Stimulated activated CD4-positive, alpha-beta T cell treated with anti-CD3 and anti-CD28 coated beads, Interleukin-2, amount 100 ng/mL, for 48 hours (primary cell): ENCODE measurements at places on chromosomes 7 and 10.

DNA sequence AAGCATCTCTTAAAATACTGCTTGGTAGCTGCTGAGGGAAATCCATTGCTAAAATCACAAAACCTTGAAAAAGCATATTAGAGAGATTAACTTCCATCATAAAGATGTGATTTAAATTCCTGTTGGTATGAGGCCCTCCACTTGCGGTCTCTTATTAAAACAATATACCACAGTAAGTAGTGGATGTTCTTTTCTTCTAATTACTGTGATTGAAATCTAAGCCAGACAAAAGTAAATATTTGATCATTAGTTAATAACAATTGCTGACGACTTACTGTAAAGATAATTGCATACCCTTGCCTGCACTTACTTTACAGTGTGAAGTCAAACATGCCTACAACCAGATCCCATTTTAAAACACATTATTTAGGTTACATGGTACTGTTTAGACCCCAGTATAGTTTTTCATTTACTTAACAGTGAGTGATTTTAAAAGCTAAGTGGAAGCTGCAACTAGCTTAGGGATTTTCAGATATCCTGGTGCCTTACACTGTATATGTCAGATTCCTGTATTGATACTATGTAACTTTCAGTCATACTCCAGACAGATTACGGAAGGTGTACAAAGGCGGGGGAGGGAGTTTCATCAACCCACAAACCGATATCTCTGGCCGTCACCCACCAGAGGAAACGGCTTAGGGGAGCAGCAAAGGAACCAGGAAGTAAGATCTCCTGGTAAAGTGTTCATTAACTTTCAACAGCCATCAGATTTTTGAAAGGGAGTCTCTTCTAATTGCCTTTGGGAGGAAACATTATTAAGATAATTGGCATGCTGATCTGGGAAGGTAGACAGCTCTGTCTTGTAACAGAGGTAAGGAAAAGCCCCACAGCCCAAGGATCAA lies 986 bp downstream of the NRP1 start:
- DNase-seq, result no peak

DNA sequence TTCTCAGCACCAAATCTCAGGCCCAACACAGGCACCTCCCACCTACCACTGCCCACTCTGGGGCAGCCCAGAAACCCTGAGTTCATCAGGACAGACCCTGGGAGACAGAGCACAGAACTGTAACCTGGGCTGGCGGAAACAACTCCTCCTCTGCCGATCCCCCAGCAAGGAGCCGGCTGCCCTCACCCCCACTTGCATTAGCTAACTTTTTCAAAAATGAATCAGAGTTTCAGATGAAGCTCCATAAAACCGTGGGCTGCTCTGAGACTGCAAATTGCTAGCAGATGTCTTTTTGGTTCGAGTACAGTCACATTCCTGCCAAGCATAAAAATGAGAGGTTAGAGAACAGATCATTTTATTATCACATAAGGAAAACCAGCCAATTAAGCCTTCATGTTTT lies 93.4 kb upstream of the PARD3 start:
- no peak for DNase-seq

DNA sequence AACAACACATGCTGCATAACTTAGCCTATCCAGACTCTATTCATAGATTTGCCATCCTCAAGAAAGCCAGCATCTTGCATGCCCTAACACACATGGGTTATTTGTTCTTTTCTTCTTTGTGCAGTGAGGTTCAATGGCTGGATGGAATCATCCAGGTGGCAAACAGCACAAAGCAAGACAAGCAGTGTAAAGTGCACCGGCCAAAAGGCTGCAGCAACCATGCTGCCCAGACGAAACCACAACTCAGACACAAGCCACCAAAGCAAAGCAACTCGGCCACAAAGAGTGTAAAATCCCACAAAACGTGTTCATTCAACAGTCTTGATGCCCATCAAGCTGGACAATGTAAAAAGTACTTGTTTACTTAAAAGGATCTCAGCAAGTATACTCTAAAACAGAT lies 76.9 kb downstream of the PIP4K2A start:
- no peak for DNase-seq

GRCh38 chr7:115087437-115087836 lies 165.5 kb downstream of the MDFIC start:
- no peak for DNase-seq

GRCh38 chr10:78384049-78384431 lies 350.4 kb downstream of the RPS24 start:
- no peak for DNase-seq

- no peak for DNase-seq
Measured at GRCh38 chr10:129277841-129278240, 189.2 kb upstream of the MGMT start.

DNA sequence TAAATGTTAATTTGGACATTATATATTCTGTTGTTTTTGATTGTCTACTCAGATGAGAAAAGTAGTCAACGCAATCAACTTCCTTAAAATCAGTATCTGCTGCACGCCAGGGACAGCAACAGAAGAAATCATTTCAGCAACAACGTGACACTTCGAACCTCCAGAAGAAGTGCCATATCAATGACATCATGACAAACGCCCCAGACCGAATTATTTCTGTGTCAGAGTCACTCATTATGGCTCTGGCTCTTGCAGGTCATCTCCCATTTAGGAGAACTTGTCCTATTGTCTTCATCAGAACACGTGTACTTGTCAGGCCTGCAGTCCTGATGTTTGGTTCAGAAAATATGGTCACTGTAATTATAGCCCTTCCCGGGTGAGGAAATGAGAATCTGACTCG lies 276.3 kb downstream of the ADARB2 start:
- DNase-seq, result no peak

- DNase-seq, result no peak
Measured at GRCh38 chr7:24907311-24907886, 72.6 kb downstream of the OSBPL3 start.

- DNase-seq, result no peak
Measured at GRCh38 chr10:57785068-57785467, 482.6 kb downstream of the IPMK start.

DNA sequence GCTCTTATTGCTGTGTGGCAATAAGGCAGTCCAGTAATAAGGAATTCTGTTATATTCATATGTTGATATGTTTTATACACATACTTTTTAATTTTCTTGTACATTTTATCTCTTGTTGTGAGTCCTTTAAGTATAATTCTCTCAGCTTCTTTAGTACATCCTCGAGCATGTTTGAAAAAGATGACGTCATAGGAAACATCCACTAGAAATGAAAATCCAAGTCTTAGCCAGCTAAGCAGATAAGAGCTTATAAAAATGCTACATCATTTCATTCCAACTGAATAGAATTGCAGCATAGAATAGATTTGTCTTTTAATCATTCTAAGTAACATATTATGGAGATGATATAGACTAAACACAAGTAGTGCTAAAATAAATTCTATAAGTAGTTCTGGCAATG lies 283.7 kb upstream of the FZD1 start:
- DNase-seq, result no peak

- no peak for DNase-seq
Measured at GRCh38 chr10:122062831-122063674, 74.1 kb downstream of the TACC2 start.

DNA sequence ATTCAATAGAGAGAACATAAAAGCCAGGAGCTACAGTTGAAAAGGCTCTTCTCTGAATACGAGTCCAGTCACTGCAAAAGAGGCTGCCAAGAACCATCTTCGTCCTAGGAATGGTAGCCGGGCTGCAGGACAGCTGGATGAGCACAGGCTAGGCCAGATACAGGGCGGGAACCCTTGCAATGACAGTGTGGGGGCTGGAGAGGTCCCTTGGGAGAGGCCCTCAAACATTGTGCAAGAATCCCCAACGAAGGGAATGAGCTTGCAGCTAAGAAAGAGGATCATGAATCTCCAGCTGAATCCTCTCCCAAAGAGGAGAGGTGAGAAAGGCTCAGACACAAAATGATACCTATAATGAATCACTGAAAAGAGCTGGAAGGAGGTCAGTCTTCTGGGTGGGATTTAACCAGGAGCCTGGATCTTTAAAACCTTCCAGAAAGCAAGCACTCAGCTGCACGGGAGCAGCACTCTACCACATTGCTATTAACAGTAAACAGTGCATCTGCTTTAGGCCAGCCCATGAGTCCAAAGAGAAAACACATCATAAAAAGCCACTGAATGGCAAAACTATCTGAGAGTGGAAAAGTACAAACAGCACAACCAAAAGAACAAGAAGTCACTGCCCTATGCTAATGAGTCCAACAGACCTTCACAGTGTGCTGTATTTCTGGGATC lies 287.9 kb downstream of the TNS3 start:
- DNase-seq, result no peak

GRCh38 chr10:34231441-34232180 lies 583.5 kb downstream of the PARD3 start:
- DNase-seq, result no peak

DNA sequence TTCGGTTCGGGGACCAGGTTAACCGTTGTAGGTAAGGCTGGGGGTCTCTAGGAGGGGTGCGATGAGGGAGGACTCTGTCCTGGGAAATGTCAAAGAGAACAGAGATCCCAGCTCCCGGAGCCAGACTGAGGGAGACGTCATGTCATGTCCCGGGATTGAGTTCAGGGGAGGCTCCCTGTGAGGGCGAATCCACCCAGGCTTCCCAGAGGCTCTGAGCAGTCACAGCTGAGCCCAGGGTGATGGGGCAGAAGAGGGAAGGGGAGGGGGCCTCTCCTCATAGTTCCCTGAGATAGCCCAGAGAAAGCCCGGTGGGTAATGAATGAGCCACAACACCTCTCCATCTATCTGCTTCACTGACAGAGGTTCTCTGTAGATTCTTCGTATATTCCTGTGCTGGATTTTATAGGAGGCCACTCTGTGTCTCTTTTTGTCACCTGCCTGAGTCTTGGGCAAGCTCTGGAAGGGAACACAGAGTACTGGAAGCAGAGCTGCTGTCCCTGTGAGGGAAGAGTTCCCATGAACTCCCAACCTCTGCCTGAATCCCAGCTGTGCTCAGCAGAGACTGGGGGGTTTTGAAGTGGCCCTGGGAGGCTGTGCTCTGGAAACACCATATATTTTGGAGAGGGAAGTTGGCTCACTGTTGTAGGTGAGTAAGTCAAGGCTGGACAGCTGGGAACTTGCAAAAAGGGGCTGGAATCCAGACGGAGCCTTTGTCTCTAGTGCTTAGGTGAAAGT lies 16.4 kb downstream of the PRSS2 start:
- no peak for DNase-seq

DNA sequence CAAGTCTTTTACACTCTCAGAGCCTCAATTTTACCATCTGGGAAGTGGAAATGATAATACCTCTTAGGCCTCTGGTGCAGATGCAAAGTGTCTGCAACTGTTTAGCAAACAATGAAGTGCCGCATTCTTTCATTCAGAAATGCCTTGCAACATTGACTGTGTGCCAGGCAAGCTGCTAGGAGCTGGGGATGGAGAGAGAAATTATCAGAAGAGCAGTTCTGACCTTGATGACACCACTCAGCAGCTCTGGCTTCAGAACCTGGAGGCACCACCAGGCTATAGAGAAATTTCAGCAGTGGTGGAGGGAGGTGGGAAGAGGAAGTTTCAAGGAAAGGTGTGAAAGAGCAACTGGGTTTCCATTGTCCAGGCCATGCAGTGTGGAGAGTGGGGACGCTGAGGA lies 78.1 kb upstream of the HABP2 start:
- DNase-seq, result no peak

DNA sequence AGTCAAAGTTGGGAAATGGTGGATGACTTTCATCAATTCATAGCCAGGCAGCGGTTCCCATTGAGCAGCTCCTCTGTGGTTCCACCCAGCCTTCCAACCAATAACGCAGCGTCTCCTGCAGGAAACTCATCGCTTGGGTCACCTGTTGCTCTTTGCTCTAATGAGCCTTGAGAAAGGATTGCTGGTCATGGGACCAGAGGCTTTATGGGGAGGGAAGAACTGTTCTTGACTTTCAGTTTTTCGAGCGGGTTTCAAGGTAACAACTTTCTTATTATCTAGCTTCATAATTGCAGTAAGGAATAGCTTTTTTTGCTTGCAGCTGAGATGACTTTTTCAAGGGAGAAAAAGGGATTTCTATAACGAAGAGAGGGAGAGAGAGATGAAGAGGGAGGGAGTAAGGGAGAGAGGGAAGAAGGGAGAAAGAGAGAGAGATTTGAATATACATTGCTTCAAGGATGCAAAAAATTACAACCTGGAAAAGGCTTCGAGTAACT lies 405 bp upstream of the ENTPD1 start:
- DNase-seq, result no peak

DNA sequence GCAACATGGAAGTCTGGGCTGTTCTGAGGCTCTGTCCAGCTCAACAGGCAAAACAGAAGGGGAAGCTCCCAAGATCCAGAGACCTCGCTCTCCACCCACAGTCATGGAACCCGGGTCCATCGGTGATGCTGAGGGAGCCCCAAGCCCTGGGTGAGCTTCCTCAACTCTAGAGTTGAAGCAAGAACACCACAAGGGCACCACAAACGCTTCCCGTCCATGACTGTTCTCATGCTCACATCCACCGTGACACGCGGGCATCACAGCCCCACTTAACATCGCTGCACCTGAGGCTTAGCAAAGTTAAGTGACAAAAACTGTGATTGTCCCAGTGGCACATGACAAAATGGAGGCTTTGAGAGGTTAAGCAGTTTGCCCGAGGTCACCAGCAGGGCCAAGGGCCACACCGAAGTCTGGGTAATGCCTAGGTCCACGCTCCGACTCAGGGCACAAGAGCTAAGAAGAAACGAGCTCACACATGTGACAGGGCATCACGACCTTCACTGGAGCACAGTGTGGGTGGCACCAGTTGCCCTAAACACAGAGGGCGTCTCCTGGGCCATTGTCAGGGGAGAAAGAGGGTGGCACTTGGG lies 110.6 kb downstream of the OAT start:
- DNase-seq, result no peak

DNA sequence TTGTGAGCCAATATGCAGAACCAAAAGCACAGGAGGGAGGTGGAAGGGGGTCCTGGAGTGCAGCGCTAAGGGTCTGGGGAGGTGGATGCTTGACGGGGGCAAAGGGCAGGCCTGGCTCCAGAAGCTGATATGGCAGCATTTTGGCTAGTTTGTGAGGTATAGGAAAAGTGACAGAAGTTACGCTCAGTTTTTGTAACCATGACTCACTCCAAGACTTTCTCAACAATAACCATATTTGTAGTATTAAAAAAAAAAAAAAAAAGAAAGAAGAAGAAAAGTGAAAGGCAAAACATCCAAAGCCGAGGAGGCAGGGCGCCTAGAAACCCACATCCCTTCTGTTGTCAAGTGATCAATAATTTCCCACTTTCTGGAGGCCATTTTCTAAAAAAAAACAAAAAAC lies 92.3 kb downstream of the RNF216 start:
- DNase-seq, result no peak

DNA sequence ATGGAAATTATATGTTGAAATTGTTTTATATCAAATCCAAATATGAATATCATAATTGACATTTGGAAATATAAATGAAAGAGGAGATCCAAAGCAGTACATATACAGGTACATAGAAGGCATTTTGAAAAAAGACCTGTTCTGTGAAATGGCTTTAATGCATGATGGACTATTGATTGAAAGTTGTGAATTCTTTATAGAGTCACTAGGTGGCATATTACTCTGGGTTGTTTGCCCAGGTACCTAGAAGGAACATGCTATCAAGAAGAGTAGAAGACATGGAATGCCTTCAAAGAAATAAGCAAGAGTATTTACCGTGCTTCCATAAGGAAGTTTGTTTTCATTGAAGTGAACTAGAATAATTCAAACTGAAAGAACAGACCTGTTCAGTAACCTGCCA lies 160.0 kb upstream of the ANK3 start:
- DNase-seq, result no peak
